ENCODE measurements at places on chromosomes 11 and 22.

DNA sequence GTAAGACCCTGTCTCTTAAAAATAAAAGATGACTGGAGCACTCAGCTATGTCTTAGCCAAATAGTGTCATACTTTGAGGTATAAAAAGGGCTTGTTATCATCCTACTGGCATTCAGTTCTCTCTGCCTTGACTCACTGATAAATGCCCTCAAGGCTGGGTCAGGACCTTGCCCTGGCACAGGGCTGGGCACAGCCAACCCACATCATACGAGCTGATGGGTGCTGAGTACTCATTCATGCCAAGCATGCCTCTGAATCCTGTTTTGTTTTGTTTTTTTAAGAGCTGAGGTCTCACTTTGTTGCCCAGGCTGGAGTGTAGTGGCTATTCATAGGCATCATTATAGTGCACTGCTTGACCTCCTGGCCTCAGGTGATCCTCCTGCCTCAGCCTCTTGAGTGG is 1.9 kb downstream of the SMTNL1 start:
- DNase-seq, result no peak

GRCh38 chr11:14882196-14882595 is 9.8 kb downstream of the CYP2R1 start:
- DNase-seq, result no peak

DNA sequence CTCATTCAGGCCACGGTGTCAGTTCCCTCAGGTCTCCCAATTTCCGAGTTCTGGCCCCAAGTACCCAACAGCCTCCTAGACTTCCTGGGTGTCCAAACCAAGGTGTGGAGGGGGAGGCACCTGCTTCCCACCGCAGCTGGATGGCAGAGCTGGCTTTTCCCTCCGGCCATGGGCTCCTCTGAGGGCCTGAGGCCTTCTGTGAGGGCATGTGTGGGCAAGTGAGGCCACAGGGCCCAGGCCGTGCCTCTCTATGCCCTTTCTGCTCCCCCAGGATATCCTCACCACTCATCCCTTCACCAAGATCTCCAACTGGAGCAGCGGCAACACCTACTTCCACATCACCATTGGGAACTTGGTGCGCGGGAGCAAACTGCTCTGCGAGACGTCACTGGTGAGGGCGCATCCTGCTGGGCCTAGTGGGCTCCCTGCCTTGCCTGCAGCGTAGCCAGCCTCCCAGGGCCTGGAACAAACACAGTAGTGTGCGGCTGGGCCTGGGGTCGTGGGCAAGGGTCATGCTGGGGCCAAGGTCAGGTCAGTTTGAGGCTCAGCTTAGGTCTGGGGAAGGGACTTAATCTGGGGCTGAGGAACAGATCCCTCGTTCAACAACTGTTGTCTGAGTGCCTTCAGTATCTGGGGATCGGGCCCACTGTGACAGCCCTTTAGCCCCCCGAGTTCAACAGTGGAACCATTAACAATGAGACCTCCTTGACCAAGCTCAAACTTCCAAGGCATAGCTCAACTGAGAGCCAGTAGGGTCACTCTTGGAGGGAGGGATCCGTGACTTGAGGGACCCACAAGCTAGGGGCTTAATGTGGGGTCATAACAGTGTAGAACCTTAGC is 85.8 kb downstream of the MYO7A start:
- DNase-seq, result no peak

DNA sequence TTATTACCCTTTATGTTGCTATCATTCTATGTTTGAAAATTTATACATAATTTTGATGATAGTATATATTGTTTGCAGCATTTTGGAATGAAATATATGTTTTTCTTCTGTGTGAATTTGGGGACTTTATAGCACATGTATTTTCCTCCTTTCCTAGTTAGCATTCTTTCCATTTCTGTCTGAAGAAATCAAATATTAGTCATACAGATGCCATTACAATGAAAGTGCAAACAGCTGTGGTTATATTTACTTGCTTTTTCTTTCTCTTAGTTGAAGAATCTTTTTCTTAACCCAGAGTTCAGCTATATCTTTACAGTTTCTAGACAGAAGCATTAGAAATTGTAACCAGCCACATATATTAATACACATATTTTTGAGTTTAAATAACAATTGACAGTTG is 753.1 kb upstream of the ARHGAP42 start:
- no peak for DNase-seq

DNA sequence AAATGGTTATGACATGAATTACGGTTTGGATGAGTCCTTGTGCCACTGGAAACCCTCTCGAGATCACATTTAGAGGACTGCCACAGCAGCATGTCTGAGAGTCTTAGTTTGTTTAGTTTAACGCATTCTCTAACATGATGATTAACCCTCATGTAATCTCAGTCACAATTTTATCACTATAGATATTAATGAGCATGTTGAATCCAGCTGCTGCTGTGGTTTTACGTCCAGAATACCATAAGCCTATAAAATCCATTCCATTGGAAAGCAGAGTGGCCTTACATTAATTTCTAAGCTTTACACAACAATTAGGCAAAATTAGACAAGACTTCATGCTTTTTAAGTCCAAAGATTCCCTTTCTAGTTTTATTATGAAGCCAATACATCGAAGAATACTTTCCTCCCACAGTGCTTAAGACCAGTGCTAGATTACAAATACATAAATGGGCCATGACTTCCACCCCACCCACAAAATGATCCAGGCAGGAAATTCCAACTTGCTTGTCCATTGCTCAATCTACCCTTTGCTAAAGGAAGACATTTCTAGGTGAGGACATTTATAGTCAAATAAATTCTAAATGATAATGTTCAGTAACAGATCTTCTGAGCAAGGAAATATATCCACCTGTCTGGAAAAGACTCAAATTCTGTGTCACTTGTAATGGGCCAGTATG is 3.5 kb upstream of the ELMOD1 start:
- no peak for DNase-seq

- DNase-seq, result no peak
Measured at GRCh38 chr11:1263010-1263409, 40.1 kb downstream of the MUC5B start.

GRCh38 chr11:122308226-122308625 is 192.2 kb upstream of the BLID start:
- no peak for DNase-seq

DNA sequence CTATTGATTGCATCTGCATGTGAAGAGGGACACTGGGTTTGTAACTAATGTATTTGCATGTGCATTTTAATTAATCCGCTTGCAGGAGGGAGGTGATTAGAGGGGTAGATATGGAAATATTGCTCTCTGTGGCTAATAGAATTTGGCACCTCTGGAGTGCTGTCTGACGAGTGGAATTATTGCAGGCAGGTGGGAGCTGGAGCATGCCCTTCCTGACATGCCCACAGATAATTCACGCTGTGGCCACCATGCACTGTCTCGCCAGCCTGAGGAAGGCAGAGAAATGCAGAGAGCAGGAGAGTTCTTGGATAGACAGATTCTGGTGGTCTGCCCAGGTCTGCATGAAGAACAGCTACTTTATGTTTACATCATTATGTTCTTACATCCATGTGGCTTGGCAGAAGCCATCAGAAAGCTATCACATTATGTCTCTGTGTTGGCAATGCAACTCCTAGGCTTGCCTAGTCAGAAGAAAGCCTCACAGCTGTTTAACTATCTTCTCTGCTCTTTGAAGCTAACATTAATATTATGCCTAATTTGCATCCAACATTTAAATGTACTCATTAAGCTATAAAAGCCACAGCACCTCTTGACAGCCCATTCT is 89.4 kb upstream of the DRD2 start:
- DNase-seq, result no peak

GRCh38 chr11:55714982-55715888 is 53.2 kb downstream of the OR4C6 start:
- peak; percentile 60 for DNase-seq

DNA sequence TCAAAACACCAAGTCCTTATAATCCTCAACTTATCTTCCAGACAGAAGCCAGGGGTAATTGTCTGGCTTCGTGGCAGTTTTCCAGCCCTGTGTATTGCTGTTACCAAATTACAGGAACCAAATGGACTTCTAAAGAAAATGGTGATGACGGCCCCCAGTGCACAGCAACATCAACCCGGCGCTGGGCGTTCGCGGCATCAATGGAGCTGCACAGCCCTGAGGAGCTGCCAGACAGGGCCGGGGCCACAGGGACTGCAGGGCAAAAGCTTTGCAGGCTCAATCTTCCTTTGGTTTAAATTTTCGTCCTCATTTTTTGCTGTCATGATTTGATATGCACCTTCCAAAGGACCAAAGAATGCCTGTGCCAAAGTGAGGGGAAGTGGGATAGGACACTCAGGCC is 292.5 kb downstream of the BRD1 start:
- DNase-seq, result no peak

DNA sequence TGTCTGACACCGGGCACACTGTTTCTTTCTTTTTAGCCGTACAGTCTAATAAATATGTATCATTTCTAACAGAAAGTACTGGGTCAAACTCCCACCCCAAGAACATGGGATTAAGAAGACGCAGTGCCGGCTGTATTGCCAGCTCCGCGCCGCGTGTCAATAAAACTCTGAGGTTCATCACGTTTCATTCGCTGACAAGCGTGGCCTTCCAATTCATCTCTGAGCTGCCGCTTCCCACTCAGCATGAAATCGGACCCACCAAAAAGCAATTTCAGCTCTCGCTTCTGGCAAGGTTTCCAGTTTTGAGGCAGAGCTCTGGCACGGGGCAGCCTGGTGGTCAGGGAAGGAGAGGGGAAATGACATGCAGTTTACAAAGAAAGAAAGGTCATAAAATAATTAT is 819.8 kb downstream of the OPCML start:
- no peak for DNase-seq

GRCh38 chr11:112178936-112179335 is 3.6 kb downstream of the BCO2 start:
- no peak for DNase-seq

GRCh38 chr11:107898270-107898669 is 30.0 kb upstream of the RAB39A start:
- DNase-seq, result peak; percentile 62

- DNase-seq, result no peak
Measured at GRCh38 chr11:72241291-72241781, 2.6 kb downstream of the PHOX2A start.

- DNase-seq, result no peak
Measured at GRCh38 chr11:60935676-60936442, 11.6 kb downstream of the TMEM132A start.

GRCh38 chr11:108788565-108789199 is 123.8 kb downstream of the DDX10 start:
- DNase-seq, result peak; percentile 34

GRCh38 chr11:57788703-57789088 is 27.1 kb downstream of the CTNND1 start:
- no peak for DNase-seq

DNA sequence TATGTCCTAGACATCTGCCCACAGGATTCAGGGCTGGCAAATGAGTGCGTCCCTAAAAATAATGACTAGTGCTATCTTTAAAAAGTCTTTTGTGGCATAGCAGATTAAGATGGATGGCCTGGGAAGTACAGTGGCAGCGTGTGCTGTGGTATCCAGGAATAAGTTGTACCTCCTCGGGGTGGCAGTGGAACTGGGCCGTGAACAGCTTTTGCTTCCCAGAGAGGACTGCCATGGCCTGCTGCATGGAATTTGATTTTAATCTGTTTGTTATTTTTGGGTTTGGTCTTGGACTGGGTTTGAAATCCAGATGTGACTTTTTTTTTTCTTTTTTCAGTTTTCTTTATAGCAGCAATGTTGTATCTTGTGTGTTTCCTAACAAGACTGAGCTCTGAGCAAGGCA is 71.3 kb upstream of the PARVG start:
- no peak for DNase-seq

DNA sequence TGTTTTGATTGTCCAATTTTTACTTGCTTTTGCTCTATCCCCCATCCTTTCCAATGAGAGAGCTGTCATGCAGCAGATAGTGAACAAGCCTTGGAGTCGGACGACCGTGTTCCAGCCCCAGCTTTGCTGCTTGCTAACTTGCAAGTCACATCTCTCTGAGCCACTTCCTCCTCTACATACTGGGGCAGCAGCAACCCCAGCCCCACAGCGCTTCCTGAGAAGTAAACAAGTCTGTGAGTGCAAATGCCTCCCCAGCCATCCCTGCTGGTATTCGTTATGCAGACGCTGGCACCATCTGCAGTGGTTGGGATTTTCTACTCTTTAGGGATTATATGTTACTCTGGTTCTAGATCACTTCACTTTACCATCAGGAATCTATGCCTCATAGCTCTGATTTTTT is 35.0 kb downstream of the TPBGL start:
- no peak for DNase-seq

DNA sequence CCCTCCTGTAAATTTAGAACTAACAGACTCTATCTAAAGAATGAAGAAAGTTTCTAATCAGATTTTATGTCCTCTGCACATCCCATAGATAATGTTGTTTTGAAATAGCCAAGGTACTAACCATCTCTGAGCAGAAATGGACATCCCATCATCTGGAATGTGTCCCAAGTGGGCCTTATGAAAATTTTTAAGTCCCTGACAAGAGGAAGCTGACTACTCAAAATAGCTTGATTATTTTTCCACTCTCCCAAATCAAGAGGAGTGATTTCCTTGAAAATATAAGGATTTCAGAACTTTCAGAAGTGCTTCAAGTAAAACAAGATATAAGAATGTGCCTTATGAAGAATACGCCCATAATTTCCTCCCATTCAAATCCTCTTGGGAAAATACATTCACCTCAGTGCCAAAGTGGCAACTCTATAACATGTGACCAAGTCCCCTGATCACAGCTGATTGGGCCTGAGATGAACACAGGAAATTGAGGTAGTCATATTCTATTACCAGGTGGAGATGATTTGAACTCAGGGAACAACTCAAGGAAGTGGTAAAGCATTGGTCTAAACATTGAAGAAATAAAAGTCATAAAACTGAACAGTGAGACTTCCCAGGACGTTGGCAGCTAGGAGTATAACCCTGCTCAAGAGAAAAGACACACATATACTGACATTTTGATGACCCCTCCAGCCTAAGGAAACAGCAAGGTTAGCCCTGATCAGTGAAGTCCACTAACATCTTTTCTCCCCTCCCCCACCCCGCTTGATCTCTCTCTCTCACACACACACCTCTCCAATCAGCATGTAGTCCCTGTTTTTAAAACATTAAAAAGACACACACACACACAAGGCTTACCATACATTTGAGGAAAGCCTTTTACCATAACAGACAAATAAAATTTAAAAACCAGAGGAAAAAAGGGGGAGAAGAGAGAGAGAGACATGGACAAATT is 70.8 kb upstream of the TEAD1 start:
- no peak for DNase-seq

- DNase-seq, result no peak
Measured at GRCh38 chr11:61054513-61054912, 47.8 kb upstream of the CD5 start.

GRCh38 chr11:23789938-23790371 is 706.9 kb upstream of the LUZP2 start:
- peak; percentile 70 for DNase-seq

DNA sequence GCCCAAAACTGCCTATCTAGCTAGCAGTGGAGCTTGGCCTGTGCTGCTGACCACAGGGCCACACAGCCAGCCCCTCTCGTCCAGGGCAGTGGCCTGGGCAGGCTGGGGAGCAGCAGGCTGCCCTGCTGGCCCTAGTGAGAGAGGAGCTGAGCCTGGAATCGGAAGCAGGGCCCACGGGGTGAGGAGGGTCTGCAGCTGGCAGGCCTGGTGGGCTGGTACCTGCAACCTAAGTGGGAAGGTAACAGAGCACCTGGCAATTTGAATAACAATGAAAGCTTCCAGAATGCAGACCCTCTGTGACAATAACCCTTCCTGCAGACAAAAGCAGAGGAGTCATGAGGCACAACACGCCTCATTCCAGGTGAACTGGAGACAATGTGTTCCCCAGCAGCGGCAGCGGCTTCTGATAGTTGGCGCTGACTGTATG is 31.8 kb upstream of the RFPL3 start:
- no peak for DNase-seq
